ENCODE measurements at places on chromosomes 5 and 9. TPM values are rescaled to one million over a fixed set of nuclear protein-coding genes. Genes with fewer than 3 reads are reported as not detected.

The SPATA31C1 gene
- not detected for total RNA-seq

The ZDHHC11B gene
- total RNA-seq, result 20.0 TPM

The FST gene
- 3.2 TPM for total RNA-seq

The TIMD4 gene
- not detected for total RNA-seq

The SPINK7 gene
- total RNA-seq, result not detected

The SLC6A3 gene
- total RNA-seq, result not detected

The SELENOP gene
- total RNA-seq, result 297 TPM

The TGFBI gene
- total RNA-seq, result 47.6 TPM

The FXN gene
- total RNA-seq, result 35.8 TPM

The MAST4 gene
- total RNA-seq, result 51.5 TPM

The UBLCP1 gene
- 13.8 TPM for total RNA-seq

The PSMD5 gene
- total RNA-seq, result 14.0 TPM

The ABL1 gene
- 33.3 TPM for total RNA-seq

The IFNB1 gene
- total RNA-seq, result not detected

The PJA2 gene
- 75.7 TPM for total RNA-seq

The FRRS1L gene
- 2.2 TPM for total RNA-seq

The SLC36A2 gene
- total RNA-seq, result 0.22 TPM

The DMRT2 gene
- total RNA-seq, result 0.12 TPM

The LYRM7 gene
- total RNA-seq, result 34.9 TPM

The FKBP15 gene
- 21.4 TPM for total RNA-seq

The IL13 gene
- not detected for total RNA-seq

The FOXD4 gene
- total RNA-seq, result 0.12 TPM

The FIBCD1 gene
- 0.40 TPM for total RNA-seq

The LRRC19 gene
- total RNA-seq, result not detected

The PCDHGA11 gene
- 5.0 TPM for total RNA-seq

The INVS gene
- 6.1 TPM for total RNA-seq

The GPX3 gene
- total RNA-seq, result 537 TPM

The NOTCH1 gene
- 15.4 TPM for total RNA-seq

The FOXD4L6 gene
- not detected for total RNA-seq

The RNF183 gene
- not detected for total RNA-seq

The PRDM12 gene
- total RNA-seq, result not detected

The BNC2 gene
- 6.3 TPM for total RNA-seq

The TMEFF1 gene
- not detected for total RNA-seq

The SPATA31A5 gene
- not detected for total RNA-seq

The GRXCR2 gene
- 3.8 TPM for total RNA-seq

The HAPLN1 gene
- 0.05 TPM for total RNA-seq

The GAS1 gene
- 19.7 TPM for total RNA-seq

The RASEF gene
- not detected for total RNA-seq

The FOXD4L4 gene
- total RNA-seq, result not detected

The WNK2 gene
- total RNA-seq, result 250 TPM

The FBN2 gene
- total RNA-seq, result 10.0 TPM

The DDX4 gene
- not detected for total RNA-seq

The TERT gene
- total RNA-seq, result not detected

The ALDOB gene
- total RNA-seq, result 0.35 TPM

The ARHGEF39 gene
- 0.45 TPM for total RNA-seq

The PAEP gene
- total RNA-seq, result not detected

The ADCY2 gene
- 0.17 TPM for total RNA-seq
